ENCODE measurements at places on chromosomes 2 and 18. TPM values are rescaled to one million over a fixed set of nuclear protein-coding genes. Genes with fewer than 3 reads are reported as not detected.

ABCG5 gene
- not detected for polyA plus RNA-seq

ASXL3 gene
- 0.16 TPM for polyA plus RNA-seq

SCN3A gene
- polyA plus RNA-seq = 0.11 TPM

ANKRD29 gene
- 0.12 TPM for polyA plus RNA-seq

FBXO41 gene
- 2.7 TPM for polyA plus RNA-seq

CYTIP gene
- not detected for polyA plus RNA-seq

RALBP1 gene
- polyA plus RNA-seq = 49.1 TPM

NEU4 gene
- not detected for polyA plus RNA-seq

IL18R1 gene
- 2.5 TPM for polyA plus RNA-seq

ATP8B1 gene
- polyA plus RNA-seq = 59.8 TPM

MGAT4A gene
- not detected for polyA plus RNA-seq

FABP1 gene
- polyA plus RNA-seq = not detected

CYP26B1 gene
- 0.04 TPM for polyA plus RNA-seq

NOP58 gene
- polyA plus RNA-seq = 63.4 TPM

MAL gene
- polyA plus RNA-seq = not detected

NT5DC4 gene
- polyA plus RNA-seq = not detected

POTEC gene
- polyA plus RNA-seq = not detected

REG1B gene
- polyA plus RNA-seq = not detected

CFC1 gene
- polyA plus RNA-seq = not detected

RAB12 gene
- 29.9 TPM for polyA plus RNA-seq

C2orf76 gene
- 26.5 TPM for polyA plus RNA-seq

CD302 gene
- 12.3 TPM for polyA plus RNA-seq

MYO5B gene
- 0.41 TPM for polyA plus RNA-seq

CPO gene
- 0.12 TPM for polyA plus RNA-seq

FLACC1 gene
- 1.1 TPM for polyA plus RNA-seq

SNED1 gene
- polyA plus RNA-seq = 2.4 TPM

SCN1A gene
- not detected for polyA plus RNA-seq

SLC5A7 gene
- not detected for polyA plus RNA-seq

ADD2 gene
- polyA plus RNA-seq = 0.12 TPM

KCNS3 gene
- polyA plus RNA-seq = 0.46 TPM

PLCD4 gene
- polyA plus RNA-seq = 4.7 TPM

ST8SIA5 gene
- not detected for polyA plus RNA-seq

PAX3 gene
- polyA plus RNA-seq = not detected

C2orf15 gene
- 0.14 TPM for polyA plus RNA-seq

SPR gene
- 17.5 TPM for polyA plus RNA-seq

IL1A gene
- polyA plus RNA-seq = 0.51 TPM

ARHGAP15 gene
- not detected for polyA plus RNA-seq

SERPINB13 gene
- polyA plus RNA-seq = not detected

RAB1A gene
- polyA plus RNA-seq = 215 TPM

PIGN gene
- 33.7 TPM for polyA plus RNA-seq

SERPINB3 gene
- polyA plus RNA-seq = not detected

FBXO36 gene
- 2.0 TPM for polyA plus RNA-seq

MC2R gene
- polyA plus RNA-seq = not detected

PDE1A gene
- 4.3 TPM for polyA plus RNA-seq
